NCI-H146 (cell line): ENCODE measurements at places on chromosomes 5 and 9.
A peak's percentile ranks its signal among the peaks of the same experiment; 100 is the strongest.

DNA sequence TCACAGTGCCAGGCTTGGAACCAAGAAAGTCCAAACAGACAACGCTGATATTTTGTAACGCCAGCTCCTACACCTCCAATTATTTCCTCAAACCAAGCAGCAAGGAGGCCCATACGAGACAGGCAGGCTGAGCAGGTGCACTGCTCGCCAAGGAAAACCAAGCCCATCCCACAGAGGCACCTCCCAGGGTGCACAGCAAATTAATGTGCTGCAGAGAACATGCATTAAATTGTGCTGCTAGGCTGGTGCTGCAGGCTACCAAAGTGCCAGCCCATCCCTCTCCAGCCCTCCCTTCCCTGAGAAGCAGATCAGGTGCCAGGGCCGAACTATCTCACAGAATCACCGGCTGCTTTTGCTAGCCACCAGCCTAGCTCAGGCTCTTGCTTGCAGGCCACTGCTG, 137.8 kb downstream of the PAX5 start:
- DNase-seq: peak; percentile 41

DNA sequence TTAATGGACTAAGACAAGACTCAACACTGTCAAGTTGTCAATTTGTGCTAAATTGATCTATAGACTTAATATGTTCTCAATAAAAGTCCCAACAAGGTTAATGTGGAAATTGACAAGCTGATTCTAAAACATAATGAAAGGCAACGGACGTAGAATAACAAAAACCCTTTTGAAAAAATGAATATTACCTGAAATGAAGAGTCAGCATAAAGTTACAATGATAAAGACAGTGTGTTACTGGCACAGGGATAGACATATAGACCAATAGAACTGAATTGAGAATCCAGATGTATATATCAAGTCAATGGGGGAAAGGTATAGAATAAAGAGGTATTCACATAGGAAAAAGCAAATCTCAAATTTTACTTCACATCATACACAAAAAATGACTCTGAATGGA, 37.7 kb upstream of the BARX1 start:
- no peak for DNase-seq

- DNase-seq: no peak
Observed at GRCh38 chr5:177443144-177443983, 3.2 kb upstream of the PRR7 start.

DNA sequence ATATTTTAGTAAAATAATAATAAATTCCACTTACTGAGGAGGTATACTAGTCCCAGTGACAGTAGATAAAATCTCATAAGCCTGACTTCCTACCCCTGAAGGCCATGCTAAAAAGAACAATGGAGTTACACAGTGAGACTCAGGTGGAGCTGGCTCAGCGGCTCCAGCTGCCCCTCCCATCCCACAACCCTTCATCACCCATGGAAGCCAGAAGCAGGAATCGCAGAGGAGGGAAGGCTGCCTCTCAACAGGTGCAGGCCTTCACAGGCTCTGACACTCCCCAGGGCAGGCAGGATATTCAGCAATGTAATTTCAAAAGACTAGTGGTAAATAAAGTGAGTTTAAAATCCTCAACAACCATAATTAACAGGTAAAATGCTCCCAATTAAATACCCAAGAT, 67.5 kb downstream of the FANCC start:
- peak; percentile 80 for DNase-seq

GRCh38 chr5:145834917-145835847, at the start of gene PRELID2:
Gene PRELID2 (minus strand): TSS chr5:145835342. CDS start chr5:145835251, 91 bp downstream.
- DNase-seq: peak; percentile 31

GRCh38 chr9:134301387-134302129, 24.7 kb upstream of the RXRA start:
- DNase-seq: no peak

- no peak for DNase-seq
Observed at GRCh38 chr5:37722236-37723161, 117.3 kb downstream of the GDNF start.

DNA sequence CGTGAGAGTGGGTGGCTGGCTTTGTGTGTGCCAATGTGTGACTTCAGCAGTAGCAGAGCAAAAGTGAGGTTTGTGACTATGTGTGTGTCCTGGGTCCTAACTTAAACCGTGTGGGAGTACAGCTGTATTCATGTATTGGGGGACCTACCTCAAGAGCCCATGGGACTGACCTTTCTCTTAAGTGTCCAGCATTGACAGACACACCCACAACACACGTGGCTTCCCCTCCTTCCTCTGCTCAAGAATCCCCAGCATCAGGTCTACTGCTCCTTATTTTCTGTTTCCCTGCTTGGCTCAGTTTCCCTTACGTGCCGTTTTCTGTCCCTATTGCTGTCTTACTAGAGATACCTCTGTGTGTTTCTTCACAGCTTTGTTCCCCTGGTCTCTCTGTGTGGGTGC, 616 bp downstream of the IL11RA start:
- no peak for DNase-seq

DNA sequence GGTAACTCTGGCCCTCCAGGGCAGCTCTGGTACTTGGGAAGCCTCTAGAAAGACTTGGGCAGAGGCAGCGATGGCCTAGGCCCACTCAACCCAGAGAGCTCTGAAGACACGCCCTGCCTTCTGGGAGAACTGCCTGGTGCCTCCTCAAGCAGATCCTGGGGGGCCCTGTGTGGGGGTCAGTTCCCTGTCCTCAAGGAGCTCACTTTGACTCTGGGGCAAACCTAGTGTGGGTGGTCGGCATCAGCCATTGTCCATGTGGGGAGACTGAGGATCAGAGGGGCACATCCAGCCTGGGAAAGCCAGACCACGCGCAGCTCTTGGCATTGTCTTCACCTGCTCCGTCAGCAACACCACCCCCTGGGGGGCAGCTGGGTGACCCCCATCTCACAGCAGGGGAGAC, 28.0 kb downstream of the ABO start:
- DNase-seq: no peak
